GM23248 (cell line): ENCODE measurements at places on chromosomes 6 and 20. TPM values are rescaled to one million over a fixed set of nuclear protein-coding genes. Genes with fewer than 3 reads are reported as not detected.

Gene POM121L2
- polyA plus RNA-seq, result not detected in 2 replicates

Gene KIF25
- not detected in 2 replicates for polyA plus RNA-seq

Gene ERGIC3
- 261 and 262 TPM in 2 replicates for polyA plus RNA-seq

Gene COL21A1
- not detected in 2 replicates for polyA plus RNA-seq

Gene ZC2HC1B
- polyA plus RNA-seq, result not detected in 2 replicates

Gene CDYL
- polyA plus RNA-seq, result 7.9 and 8.0 TPM in 2 replicates

Gene SYCP2L
- polyA plus RNA-seq, result 0.13 TPM in 1 of 2 replicates, not detected in the other

Gene PGC
- not detected in 2 replicates for polyA plus RNA-seq

Gene LKAAEAR1
- polyA plus RNA-seq, result 0.59 TPM in 1 of 2 replicates, not detected in the other

Gene SLC32A1
- polyA plus RNA-seq, result not detected in 2 replicates

Gene EPB41L1
- 15.4 and 17.0 TPM in 2 replicates for polyA plus RNA-seq

Gene TPBG
- polyA plus RNA-seq, result 125 and 127 TPM in 2 replicates

Gene BIRC7
- polyA plus RNA-seq, result not detected in 2 replicates

Gene TNFRSF6B
- polyA plus RNA-seq, result 17.4 and 17.5 TPM in 2 replicates

Gene NMBR
- polyA plus RNA-seq, result not detected in 2 replicates

Gene GPR6
- polyA plus RNA-seq, result not detected in 2 replicates

Gene RCAN2
- polyA plus RNA-seq, result 8.7 and 8.8 TPM in 2 replicates

Gene DEFB132
- not detected in 2 replicates for polyA plus RNA-seq

Gene LY6G5B
- 3.9 and 5.9 TPM in 2 replicates for polyA plus RNA-seq

Gene HLA-G
- polyA plus RNA-seq, result 1.5 and 1.7 TPM in 2 replicates

Gene PPP1R18
- 66.6 and 67.8 TPM in 2 replicates for polyA plus RNA-seq

Gene KCNQ2
- 0.38 TPM in 1 of 2 replicates, not detected in the other for polyA plus RNA-seq

Gene MEP1A
- not detected in 2 replicates for polyA plus RNA-seq

Gene EHMT2
- 26.5 and 27.5 TPM in 2 replicates for polyA plus RNA-seq

Gene C4B
- 1.1 and 2.6 TPM in 2 replicates for polyA plus RNA-seq

Gene HDGFL1
- polyA plus RNA-seq, result not detected in 2 replicates

Gene TTLL9
- polyA plus RNA-seq, result not detected in 2 replicates

Gene EYA2
- 0.14 and 0.18 TPM in 2 replicates for polyA plus RNA-seq

Gene TREML2
- not detected in 2 replicates for polyA plus RNA-seq

Gene TSHZ2
- 4.5 and 6.3 TPM in 2 replicates for polyA plus RNA-seq

Gene ATAT1
- 12.3 and 12.6 TPM in 2 replicates for polyA plus RNA-seq

Gene TJAP1
- 12.7 and 16.0 TPM in 2 replicates for polyA plus RNA-seq
